ENCODE measurements at places on chromosomes 3 and 15.

DNA sequence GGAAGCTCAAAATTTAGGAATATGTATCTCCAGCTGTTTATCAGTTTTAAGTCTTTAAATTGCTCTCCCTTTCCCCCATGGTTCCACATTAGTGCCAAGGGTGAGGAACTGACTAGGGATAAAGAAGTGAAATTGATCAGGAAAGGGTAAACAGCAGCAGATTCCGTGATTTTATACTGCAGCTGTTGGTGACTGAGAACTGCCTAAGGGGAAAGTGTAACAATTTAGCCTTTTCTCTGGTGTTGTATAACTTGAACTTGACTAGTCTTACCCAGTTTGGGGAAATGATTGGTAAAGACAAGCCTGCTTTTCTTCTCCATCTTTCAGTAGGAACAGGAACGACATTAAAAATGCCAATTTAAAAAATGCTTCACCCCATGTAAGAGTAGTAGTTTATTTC, 5.0 kb downstream of the SPRED1 start:
- DNase-seq: no peak

- no peak for DNase-seq
These were observed 293.3 kb downstream of the ZIC1 start for GRCh38 chr3:147702509-147702908.

GRCh38 chr3:32009957-32010356, 28.4 kb downstream of the ZNF860 start:
- no peak for DNase-seq

DNA sequence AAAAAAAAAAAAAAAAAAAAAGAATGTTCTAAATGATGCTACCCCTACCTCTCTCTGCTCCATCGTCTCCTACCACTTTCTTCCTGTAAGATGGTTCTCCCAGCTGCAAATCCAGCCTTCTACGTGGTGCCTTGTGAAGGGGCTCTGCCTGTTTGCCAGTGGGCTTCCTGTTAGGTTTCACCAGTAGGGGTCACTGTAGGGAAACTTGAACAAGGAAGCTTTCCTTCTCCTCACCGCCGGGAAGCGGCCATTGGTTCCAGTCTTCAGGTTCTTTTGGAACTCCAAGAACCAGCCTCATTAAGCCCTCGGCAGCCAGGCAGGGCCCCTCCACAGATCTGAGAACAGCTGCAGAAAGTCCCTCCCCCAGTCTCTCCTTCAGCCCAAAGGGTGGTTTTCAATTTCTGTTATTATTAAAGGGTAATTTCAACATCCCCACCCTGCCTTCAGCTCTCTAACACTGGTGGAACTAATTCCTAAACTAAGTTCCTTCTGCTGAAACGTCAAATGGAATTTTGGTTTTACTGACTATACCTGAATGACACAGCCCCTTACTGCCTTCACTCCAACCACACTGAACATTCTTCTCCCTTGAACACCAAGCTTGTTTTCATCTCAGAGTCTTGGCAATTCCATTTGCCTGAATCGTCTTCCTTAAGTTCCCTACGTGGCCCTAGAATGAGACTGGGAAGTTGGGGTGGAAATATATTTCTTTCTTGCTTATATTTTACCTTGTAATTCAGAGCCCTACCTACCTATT, 13.5 kb downstream of the MCCC1 start:
- no peak for DNase-seq

GRCh38 chr3:1131166-1131565, 38.3 kb downstream of the CNTN6 start:
- DNase-seq: no peak

DNA sequence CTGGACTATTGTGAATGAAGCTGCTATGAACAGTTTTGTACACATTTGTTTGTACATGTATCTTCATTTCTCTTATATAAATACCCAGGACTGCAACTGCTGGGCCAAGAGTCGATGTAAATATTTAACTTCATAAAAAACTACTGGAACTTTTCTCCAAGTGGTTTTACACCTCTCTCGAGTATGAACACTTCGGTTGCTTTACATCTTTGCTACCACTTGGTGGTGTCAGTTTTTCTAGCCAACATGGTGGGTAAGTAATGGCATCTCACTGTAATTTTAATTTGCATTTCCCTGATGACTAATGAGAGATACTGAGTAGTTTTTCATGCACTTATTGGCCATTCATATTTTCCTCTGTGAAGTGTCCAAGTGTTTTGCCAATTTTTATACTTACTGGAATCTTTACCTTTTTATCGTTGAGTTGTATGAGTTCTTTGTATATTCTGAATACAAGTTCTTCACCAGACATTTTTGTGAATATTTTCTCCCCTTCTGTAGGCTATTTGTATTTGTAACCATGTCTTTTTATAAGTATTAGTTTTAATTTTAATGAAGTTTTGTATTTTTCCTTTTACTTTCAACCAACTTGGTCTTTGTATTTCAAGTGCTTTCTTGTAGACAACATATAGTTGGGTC, 44.4 kb downstream of the PCOLCE2 start:
- no peak for DNase-seq

GRCh38 chr15:100727291-100727851, 125.0 kb downstream of the ASB7 start:
- no peak for DNase-seq

DNA sequence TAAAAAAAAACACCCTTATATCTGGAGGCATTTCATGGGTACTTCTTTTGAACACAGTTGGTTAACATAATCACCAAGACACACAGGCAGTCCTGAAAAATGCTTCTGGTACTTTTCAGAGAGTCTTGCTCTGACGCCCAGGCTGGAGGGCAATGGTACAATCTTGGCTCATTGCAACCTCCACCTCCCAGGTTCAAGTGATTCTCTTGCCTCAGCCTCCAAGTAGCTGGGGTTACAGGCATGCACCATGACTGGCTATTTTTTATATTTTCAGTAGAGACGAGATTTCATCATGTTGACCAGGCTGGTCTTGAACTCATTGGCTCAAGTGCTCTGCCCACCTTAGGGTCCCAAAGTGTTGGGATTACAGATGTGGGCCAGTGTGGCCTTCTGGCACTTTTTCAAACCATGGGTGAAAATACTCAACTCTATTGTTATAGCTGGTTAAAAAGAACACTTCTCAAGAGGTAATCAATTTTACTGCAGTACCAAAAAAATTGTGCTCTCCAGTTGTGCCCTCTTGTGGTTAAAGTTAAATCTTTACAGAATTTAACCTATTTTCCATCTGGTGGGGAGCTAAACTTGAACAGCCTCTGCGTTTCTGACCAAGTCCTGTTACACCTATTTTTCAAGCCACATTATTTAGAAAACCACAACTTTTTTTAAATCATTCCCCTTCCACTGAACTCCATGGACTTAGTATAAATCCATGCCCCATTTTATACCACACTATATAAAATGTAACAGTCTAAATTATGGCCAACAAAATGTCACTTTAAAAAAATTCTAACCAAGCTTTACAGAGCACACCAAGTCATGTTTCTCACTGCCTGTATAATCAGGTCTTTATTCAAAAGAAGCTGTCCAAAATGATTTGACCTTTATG, 1.2 kb upstream of the SNAPC5 start:
- DNase-seq: no peak

GRCh38 chr15:63586790-63587189, 10.4 kb upstream of the FBXL22 start:
- no peak for DNase-seq

DNA sequence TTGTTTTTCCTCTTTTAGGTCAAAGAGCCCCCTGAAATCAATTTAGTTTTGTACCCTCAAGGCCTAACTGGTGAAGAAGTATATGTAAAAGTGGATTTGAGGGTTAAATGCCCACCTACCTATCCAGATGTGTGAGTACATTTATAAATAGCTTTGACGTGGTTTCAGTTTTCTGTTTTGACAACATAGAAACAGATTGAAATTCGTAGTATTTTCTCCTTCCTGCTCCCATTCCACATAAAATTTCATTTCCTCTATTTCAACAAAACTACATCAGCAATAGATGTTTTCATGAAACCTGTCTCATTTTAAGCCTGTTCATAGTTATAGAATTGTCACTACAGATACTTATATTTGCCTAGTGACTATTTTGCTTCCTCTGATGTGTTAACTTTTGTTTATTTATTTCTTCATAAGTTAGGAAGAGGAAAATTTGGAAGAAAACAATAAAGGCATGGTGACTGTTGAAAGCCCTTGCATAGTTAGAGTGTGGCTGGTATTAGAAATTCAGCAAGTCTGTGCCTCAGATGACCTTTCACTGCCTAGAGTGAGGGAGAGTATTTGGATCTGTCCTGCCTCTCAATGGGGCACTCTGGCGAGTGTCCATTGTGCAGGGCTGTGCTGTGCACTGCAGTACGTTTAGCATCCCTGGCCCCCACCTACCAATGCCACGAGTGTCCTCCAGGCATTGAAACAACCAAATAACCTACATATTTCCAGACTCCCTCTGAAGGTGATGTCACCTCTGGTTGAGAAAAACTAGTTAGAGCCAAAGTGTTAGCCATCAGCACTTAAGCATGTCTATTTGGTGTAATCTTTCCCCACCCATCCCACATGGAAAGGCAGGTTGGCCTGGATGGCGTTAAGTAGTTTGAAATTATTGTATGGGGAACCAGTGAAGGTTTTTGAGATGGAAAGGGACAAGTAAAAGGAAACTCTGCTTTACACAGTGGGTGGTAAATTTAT, 5.9 kb downstream of the EIF2AK4 start:
- DNase-seq: no peak

- DNase-seq: no peak
These were observed 37.3 kb upstream of the OSBPL11 start for GRCh38 chr3:125632597-125632996.
